ENCODE measurements at places on chromosomes 1 and 21. TPM values are rescaled to one million over a fixed set of nuclear protein-coding genes. Genes with fewer than 3 reads are reported as not detected.

Gene DYNLT5
- not detected for total RNA-seq

Gene CNR2
- 3.7 TPM for total RNA-seq

Gene PGLYRP4
- not detected for total RNA-seq

Gene MANEAL
- 2.5 TPM for total RNA-seq

Gene MLLT11
- 5.7 TPM for total RNA-seq

Gene OTUD3
- total RNA-seq = 9.7 TPM

Gene C1orf167
- total RNA-seq = not detected

Gene IL10
- 0.32 TPM for total RNA-seq

DNA sequence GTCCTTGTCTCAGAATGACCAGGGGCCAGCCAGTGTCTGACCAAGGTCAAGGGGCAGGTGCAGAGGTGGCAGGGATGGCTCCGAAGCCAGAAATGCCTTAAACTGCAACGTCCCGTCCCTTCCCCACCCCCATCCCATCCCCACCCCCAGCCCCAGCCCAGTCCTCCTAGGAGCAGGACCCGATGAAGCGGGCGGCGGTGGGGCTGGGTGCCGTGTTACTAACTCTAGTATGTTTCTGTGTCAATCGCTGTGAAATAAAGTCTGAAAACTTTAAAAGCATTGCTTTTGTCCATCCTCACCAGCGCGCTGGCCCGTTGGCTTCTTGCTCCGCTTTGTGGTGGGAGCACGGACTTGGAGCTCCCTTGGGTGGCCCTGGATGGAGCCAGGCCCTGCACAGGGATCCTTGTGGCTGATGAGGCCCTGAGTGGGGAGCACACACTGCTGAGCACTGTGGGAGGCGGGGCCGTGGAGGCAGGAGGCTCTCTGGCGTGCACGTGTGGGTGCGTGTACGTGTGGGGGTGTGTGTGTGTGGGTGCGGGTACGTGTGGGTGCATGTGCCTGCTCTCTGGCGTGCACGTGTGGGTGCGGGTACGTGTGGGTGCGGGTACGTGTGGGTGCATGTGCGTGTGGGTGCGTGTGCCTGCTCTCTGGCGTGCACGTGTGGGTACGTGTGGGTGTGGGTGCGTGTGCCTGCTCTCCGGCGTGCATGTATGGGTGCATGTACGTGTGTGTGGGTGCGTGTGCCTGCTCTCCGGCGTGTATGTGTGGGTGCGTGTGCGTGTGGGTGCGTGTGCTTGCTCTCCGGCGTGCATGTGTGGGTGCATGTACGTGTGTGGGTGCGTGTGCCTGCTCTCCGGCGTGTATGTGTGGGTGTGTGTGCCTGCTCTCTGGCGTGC lies 18.0 kb downstream of the RNF223 start:
- peaks cover 20% of the 10 kb centered on the region for H3K4me1 ChIP-seq
- H3K27me3 ChIP-seq = peaks cover 3% of the 10 kb centered on the region
- H3K27ac ChIP-seq = no peak overlapping the region
- peaks cover 7% of the 10 kb centered on the region for H3K36me3 ChIP-seq
- no peak overlapping the region for H3K4me3 ChIP-seq

DNA sequence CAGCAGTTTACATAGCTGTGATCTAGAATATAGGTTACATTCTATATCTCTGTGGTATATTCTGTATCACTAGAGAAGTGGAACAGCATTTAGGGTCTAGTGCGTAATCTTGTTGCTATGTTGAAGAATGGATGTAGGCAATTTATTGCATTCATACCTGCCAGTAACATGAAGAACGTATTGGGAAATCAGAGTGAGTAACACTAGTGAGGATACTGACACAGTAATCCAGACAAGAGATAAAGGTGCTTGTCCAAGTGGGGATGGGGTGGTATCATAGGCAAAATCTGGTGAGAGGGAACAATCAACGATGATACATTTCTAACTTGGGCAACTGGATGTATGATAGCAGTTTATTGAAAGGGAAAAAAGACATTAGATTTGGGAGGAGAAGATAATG lies 9.8 kb downstream of the PPP2R5A start:
- H3K27me3 ChIP-seq = no peaks in the 10 kb centered on the region
- no peak for DNase-seq
- H3K36me3 ChIP-seq = peaks cover 17% of the 10 kb centered on the region
- H3K4me3 ChIP-seq = no peak overlapping the region

GRCh38 chr1:26888231-26888630 lies 1.9 kb downstream of the GPN2 start:
- H3K4me3 ChIP-seq = peak overlapping the region; percentile 96
- no peak for DNase-seq
- H3K36me3 ChIP-seq = peaks cover 65% of the 10 kb centered on the region
- peaks cover 32% of the 10 kb centered on the region for H3K4me1 ChIP-seq

GRCh38 chr1:243964915-243965314 lies 86.2 kb upstream of the ZBTB18 start:
- no peak overlapping the region for H3K27ac ChIP-seq
- DNase-seq = no peak
- H3K4me1 ChIP-seq = no peaks in the 10 kb centered on the region
- no peak overlapping the region for H3K4me3 ChIP-seq
- no peaks in the 10 kb centered on the region for H3K36me3 ChIP-seq
- H3K27me3 ChIP-seq = peaks cover 5% of the 10 kb centered on the region

DNA sequence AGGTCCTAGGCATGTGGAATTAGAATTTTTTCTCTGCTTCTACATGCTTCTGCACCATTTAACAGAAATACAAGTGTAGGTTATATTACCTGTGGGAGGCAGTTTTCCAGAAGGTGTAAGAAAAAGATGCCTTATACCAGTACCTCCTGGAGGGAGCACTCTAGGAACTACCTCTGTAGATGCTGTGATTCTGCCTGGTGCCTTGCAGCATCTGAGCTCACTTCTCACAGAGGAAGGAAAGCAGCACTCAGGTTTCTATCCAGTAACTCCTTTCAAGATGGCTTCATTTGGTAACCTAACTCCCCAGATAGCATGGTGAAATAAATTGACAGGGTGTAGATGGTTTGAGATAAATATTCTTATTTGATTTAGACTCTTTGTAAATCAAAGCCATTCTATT lies 50.3 kb downstream of the GIPC2 start:
- H3K27ac ChIP-seq = no peak overlapping the region
- no peaks in the 10 kb centered on the region for H3K36me3 ChIP-seq
- H3K4me3 ChIP-seq = no peak overlapping the region
- DNase-seq = no peak

GRCh38 chr1:21594935-21595897 lies 73.9 kb downstream of the RAP1GAP start:
- H3K4me3 ChIP-seq = no peak overlapping the region
- DNase-seq = peak; percentile 72
- H3K27ac ChIP-seq = no peak overlapping the region
- no peaks in the 10 kb centered on the region for H3K36me3 ChIP-seq

DNA sequence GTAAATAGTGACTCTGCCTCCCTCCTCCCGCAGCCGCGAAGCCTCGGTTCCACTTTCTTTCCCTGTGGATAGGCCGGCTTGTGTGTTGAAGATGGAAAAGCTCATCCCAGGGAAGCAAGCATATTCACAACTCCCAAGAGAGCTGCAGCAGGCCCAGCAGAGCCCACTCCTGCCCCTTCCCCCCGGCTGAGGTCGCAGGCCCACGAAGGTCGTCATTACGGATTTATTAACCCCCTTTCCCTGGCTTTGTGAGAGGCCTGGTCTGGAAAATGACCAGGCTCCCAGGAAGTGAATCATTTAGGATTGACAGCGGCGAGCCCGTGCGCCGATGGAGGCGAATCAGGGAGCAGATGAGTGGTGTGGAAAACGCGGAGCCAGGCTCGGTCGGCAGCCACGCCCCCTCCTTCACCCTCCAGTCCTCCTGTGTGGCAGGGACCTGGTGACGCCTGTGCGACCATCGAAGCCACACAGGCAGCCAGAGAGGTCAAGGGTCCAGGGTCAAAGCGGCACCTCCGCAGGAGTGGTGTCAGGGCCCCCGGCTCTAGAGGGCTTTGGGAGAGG lies 93.4 kb downstream of the PRDM16 start:
- no peak for DNase-seq
- no peaks in the 10 kb centered on the region for H3K36me3 ChIP-seq
- H3K27me3 ChIP-seq = peaks cover 2% of the 10 kb centered on the region
- peaks cover 6% of the 10 kb centered on the region for H3K4me1 ChIP-seq
- H3K4me3 ChIP-seq = no peak overlapping the region
- H3K27ac ChIP-seq = no peak overlapping the region

DNA sequence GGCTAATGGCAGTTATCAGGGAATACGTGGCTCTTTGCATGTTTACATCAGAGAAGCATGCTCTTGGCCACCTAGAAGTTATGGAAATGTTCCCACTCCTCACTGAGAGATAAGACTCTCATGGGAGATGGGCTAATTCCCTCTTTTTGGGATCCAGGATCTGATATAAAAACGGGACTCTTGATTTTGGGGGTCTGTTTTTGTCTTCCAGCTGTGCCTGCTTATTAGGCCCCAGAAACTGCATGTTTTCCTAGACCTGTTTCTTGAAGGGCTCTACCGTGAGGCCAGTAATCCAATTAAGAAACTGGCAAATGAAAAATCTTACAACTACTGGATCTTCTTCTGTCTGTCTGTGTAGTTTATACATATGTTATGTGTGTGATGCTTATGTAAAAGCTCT lies 47.0 kb upstream of the PTCH2 start:
- peaks cover 58% of the 10 kb centered on the region for H3K36me3 ChIP-seq
- no peaks in the 10 kb centered on the region for H3K27me3 ChIP-seq
- DNase-seq = no peak
- H3K27ac ChIP-seq = no peak overlapping the region

DNA sequence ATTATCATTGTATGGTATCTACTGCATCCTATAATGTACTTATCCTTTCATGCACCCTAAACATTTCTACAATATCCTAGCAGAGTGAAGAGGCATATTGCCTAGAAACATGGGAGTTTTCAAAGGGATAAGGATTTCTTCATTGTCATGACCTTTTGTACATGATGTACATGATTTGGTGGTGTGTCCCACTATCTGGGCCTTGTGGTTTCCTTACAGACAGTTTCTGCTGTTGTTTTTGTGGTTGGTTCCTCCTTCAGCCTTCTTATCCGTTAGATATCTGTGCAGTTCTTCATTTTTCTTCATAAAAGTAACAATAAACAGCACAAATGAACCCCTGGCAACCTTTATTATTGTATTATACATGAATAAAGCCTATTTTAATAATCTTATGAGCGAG lies 70.4 kb upstream of the BACH1 start:
- no peaks in the 10 kb centered on the region for H3K36me3 ChIP-seq
- no peak overlapping the region for H3K4me3 ChIP-seq
- peaks cover 13% of the 10 kb centered on the region for H3K4me1 ChIP-seq
- peaks cover 12% of the 10 kb centered on the region for H3K27me3 ChIP-seq
- H3K27ac ChIP-seq = no peak overlapping the region
- DNase-seq = no peak

GRCh38 chr1:2000432-2000831 lies 3.2 kb downstream of the CFAP74 start:
- H3K36me3 ChIP-seq = no peaks in the 10 kb centered on the region
- peaks cover 7% of the 10 kb centered on the region for H3K4me1 ChIP-seq
- no peak for DNase-seq
- H3K4me3 ChIP-seq = no peak overlapping the region

GRCh38 chr1:30085811-30086770 lies 637.3 kb downstream of the MATN1 start:
- peak; percentile 36 for DNase-seq
- no peaks in the 10 kb centered on the region for H3K36me3 ChIP-seq
- no peaks in the 10 kb centered on the region for H3K27me3 ChIP-seq
- H3K4me3 ChIP-seq = no peak overlapping the region
- no peaks in the 10 kb centered on the region for H3K4me1 ChIP-seq

GRCh38 chr1:91345395-91346005 lies 59.1 kb downstream of the HFM1 start:
- H3K4me3 ChIP-seq = no peak overlapping the region
- no peak overlapping the region for H3K27ac ChIP-seq
- DNase-seq = no peak

DNA sequence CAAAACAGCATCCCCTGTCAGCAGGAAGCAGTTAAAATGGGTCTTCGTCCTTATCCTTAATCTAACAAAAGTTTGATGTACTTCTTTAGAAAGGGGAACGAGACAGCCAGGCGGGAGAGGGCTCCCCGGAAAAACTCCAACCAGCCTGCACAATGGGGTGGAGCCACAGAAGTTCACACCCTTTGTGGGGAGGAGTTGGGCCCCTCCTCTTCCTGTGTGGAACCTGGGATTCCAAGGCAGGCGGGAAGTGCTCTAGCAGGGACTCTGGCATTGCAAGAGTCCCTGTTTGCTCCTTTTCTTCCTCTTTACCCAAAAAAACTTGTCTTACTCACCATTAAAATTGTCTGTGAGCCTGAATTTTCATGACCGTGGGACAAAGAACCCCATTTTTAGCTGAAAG lies 47.7 kb downstream of the FCRL5 start:
- H3K4me3 ChIP-seq = no peak overlapping the region
- H3K4me1 ChIP-seq = no peaks in the 10 kb centered on the region
- DNase-seq = no peak
- H3K27me3 ChIP-seq = peaks cover 18% of the 10 kb centered on the region
- H3K27ac ChIP-seq = no peak overlapping the region

GRCh38 chr1:70517444-70517843 lies 106.4 kb downstream of the CTH start:
- H3K4me1 ChIP-seq = no peaks in the 10 kb centered on the region
- H3K27me3 ChIP-seq = peaks cover 12% of the 10 kb centered on the region
- H3K36me3 ChIP-seq = no peaks in the 10 kb centered on the region
- no peak for DNase-seq
- no peak overlapping the region for H3K27ac ChIP-seq

DNA sequence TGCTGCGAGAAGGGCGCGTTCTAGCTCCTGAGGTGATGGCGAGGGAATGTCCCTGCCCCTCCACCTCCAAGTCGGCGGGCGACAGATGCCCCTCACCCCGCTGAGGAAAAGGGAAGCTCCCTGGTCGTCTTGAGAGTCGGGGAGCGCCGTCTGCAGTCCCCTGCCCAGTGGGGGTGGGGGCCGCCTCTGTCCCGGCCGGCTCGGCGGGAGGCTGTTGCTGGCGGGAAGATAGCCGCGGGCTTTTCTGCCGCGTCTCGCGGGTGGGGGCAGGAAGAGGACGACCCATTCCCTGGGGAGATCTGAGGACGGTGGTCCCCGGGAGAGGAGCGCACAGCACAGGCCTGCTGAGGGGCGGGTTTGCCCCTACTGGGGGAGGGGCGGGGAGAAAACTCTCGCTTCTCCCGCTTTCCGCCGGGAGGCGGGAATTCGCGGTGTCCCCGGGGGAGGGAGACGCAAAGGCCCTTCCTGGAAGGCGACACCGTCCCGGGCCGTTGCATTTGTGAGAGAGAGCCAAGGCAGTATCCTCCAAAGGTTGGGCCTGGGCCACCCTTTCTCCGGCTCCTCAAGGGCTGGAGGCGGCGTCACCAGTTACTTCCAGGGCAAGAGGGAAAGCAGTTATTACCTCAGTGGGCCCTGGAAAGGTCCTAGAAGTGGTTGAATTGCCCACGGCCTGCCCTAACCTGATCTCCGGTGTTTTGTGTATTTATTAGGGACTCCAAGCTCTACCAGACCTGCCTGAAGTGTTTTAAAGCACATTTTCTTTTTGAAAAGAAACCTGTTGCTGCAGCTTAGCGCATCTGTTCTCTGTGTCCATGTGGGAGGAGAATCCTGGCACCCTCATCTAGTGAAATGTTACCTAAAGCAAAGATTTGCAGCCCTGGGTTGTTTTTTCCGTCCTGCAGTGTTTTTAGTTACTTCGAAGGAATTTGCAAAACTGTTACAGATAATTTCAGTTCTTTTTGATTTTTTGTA lies 648 bp downstream of the S100PBP start:
- peaks cover 55% of the 10 kb centered on the region for H3K4me1 ChIP-seq
- DNase-seq = peak; percentile 52

Data from activated CD8-positive, alpha-beta T cell treated with anti-CD3 and anti-CD28 coated beads, Interleukin-2, amount 10 ng/mL, durations not matched to agents 7 days and 5 days (primary cell).